ENCODE measurements at places on chromosomes 2 and 18.

GRCh38 chr2:48126162-48126561 is 219.9 kb upstream of the FBXO11 start:
- DNase-seq: no peak

GRCh38 chr2:159151198-159152127 is 135.0 kb downstream of the WDSUB1 start:
- DNase-seq: no peak

DNA sequence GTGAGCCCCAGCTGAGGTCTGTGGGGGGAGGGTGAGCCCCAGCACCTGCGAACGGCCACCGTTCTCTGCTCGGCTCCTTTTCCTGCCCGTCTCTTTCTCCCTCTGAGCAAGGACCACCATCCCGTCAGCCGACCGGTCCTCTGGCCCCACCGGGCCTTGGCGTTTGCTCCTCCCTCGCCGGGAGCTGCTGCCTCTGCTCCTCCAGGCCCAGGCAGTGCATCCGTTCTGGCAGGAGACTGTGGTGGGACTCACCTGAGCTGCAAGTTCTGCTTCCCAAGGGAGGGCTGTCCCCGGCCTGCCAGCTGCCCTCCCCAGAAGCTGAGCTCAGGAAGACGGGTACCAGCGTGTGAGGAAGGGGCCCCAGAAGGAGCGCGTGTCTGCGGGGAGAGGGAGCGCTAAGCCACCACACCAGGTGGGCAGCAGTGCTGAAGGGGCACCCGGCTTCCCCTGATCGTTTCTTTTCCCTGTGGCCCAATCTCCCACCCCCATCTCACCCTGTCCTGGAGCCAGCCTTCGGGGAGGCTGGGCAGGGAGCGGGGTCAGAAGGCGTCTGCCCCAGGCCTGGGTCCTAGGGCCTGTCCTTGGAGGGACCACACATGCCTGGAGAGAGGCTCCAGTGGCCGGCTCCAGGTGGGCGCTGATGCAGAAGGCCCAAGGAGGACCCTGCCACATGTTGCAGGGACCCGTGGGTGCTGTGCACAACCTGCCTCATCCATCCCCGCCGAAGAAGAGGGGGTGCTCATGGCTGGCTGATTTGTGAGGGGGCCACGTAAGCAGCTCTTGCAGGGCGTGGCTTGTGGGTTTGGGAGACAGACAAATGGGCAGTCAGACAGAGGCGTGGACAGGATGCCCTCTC is 2.5 kb upstream of the RTP5 start:
- DNase-seq: no peak

DNA sequence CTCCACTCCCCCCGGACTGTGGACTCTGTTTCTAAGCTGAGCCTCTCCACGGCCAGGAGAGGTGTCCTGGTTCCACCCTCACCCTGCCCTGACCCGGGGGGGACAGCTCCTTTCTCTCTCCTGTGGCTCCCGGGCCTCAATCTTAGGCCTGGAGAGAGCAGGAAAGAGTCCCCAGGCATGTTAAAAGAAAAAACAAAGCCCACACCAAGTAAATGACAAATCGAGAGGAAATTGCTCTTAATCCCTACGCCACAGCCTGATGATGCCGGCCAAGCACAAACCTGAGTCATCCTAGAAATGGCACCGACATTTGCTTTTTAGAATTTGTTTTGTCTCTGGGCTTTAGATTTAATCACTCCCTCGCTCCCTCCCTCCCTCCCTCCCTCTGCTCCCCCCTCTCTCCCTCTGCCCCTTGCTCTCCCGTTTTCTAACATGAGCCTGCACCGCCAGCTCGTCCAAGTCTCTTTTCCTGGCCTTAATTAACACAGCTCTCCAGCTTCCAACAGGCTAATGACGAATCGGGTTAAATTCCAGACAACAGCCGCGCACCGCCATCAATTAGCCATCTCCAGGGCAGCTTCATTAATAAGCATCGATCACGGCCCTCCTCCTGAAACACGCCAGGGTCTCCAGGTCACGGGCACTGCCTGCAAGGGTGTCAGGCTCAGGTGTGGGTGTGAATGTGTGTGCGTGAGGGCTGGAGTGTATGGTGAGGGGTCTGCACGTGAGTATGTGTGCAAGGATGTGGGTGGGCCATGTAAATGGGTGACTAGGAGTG is 230.8 kb downstream of the CELF4 start:
- DNase-seq: no peak

GRCh38 chr18:39647627-39648534 is 2082.3 kb upstream of the CELF4 start:
- no peak for DNase-seq

DNA sequence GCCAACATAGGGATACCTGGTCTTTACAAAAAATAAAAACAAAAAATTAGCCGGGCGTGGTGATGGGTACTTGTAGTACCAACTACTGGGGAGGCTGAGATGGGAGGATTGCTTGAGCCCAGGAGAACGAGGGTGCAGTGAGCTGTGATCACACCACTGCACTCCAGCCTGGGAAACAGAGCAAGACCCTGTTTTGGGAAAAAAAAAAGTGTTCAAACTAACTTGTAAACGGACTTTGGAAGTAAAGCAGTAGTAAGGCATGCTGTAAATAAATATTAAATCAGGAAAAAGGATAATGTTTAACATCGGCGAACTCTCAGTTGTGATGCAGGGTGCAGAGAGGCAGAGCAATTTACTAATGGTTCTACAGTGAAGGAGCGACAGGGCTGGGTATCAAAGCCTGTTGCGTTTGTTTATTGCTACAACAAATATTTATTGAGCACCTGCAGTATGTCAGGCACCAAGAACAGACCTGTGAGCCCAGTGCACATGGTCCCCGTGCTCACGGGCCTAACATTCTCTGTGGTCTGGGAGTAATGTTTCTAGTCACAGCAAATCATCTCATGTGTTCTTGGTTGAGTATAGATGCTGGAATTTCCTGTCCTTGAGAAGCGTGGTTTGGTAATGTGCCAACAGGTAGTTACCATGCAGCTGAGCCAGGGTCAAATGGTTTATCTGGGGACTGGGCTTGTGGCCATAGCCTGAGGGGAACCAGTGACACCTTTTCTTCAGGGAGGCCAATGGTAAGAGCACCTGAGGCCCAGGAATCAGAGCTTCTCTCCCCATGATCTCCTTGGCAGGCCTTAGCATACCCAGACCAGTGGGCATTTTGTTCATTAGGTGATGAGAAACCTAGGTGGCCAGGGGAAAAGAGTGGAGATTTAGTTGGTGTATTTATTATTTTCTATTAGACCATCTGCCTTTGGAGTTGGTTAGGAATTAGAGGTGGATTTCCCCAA is 27.9 kb upstream of the GREB1 start:
- no peak for DNase-seq

DNA sequence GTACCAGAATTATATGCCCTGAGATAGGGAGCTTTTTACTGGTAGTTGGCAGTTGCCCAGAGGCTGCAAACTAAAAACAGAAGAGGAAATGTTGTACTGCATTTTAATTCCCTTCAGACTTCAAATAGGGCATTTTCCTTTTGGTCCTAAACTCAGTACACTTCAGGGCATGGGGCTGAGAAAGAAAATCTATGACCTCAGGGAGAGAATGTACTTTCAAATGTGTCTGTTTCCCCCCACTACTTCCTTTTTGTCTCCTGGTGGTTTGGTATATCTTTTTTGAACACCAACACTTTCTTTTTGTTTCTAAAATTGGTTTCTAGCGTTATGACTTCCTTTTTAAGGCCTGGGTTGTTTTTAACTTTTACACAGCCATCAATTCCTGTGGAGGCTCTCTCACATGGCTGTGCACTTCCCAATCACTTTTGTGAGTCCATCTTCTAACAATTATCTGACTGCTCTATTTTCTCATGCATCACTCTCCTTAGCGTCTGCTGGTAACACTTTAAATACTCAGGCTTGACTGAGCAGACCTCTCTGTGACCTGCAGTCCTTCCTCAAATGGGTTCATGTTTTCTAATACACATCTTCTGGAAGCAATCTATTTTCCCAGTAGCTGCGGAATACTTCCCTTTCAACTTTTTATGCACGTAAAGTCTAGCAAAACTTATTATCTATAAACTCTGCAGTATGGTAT is 596.0 kb downstream of the LRP1B start:
- no peak for DNase-seq

GRCh38 chr2:204625135-204625534 is 79.9 kb downstream of the PARD3B start:
- no peak for DNase-seq

All from stimulated activated CD4-positive, alpha-beta T cell treated with anti-CD3 and anti-CD28 coated beads, Interleukin-15, amount 100 ng/mL, for 1 hour (primary cell).